AG09319 (cell line): ENCODE measurements at places on chromosomes 13 and 19.

- DNase-seq: no peak
These were observed 254.7 kb upstream of the OBI1 start for GRCh38 chr13:78913656-78914055.

GRCh38 chr19:3275583-3276340, 51.3 kb downstream of the CELF5 start:
- peak; percentile 46 for DNase-seq

DNA sequence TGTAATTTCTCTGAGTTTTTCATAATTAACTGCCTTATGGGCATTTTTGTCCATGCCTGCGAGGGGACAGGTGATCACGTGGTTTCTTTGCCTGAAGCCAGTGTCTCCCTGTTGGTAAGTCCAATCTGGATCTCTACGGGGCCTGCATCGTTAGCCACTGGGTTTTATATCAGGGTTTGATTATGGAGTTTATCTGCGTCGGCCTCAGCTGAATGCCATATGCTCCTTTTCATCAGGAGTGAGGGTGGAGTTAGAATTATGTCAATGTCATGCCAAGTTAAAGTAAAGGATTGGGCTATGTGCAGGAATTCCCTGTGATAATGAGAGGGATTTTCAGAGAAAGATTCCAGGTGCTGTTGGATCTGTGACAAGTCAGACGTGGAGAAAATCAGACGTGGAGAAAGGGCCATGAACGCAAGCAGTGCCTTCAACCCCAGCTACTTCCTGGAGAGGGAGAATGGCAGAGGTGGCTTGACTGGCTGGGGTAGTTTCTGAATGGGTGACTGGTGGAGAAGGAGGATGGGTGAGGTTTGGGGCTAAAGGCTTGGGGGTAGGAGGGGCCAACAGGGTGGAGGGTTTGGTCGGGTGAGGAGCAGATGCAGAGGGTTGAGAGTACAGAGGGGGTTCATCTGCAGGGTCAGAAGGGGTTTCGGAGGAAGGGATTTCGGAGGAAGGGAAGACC, 24.3 kb downstream of the TMEM255B start:
- DNase-seq: no peak

DNA sequence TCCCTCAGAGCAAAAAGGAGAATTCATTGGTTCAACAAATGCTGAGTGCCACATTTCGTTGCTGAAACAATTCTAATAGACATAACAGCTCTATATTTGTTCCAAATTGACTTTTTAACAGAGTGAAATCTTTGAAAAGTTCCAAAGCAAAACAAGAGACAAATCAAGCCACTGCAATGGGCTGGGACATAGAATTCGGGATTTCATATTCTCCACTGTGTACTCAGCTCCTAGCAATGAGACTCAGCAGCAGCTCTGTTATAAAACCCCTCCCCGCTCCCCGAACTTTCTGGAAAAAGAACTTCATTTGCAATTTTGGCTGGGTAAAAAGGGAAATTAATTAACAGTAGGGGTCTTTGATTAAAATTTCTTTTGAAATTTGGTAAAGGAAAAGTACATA, 11.3 kb downstream of the RFX2 start:
- DNase-seq: no peak

- no peak for DNase-seq
These were observed 24.2 kb downstream of the CERS4 start for GRCh38 chr19:8233370-8233769.
